NB4 (cell line): ENCODE measurements at places on chromosomes 11 and 22.

- DNase-seq: peak; percentile 78
Measured at GRCh38 chr22:29245626-29246385, 22.0 kb downstream of the RHBDD3 start.

DNA sequence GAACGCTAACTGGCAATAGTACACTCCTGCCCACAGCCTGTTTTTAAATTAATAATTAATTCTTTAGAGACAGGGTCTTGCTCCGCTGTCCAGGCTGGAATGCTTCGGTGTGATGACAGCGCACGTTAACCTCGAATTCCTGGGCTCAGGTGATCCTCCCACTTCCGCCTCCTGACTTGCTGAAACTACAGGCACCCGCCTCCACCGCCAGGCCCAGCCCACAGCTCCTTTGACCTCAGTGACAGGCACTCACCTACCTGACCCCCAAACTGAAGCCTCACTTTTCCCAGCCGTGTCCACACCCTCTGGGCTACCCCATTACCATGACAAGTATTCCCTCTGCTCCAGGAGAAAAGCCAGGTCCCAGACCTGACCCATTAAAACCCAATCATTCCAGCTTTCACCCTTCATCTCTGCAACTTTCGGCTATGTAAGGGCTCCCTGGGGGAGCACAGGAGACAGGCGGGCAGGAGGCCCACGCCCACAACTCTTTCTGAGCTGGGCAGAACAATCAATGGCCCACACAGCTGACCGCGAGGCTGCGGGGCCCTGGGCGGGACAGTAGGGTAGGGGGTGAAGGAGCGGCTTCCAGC is 730 bp downstream of the LMNTD2 start:
- DNase-seq: no peak

DNA sequence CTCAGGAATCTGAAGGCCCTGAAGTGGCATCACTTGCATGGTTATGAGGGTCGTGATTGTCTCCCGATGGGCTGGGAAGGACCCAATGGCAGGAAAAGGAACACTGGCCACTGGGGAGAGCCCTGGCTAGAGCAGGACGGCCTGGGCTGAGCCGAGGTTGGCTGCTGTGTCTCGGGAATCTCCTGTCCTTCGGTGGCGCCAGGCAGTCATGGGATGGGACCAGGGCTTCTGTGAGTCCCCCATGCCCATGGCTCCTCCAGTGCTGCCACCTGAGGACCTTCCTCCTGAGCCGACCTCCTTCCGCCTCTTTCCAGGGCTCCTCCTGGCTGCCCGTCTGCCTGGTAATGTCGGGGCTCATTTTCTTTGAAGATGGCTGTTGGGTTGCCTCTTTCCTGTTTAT is 1394.0 kb downstream of the BRD1 start:
- no peak for DNase-seq

GRCh38 chr11:130449310-130449990 is 1.0 kb downstream of the ADAMTS15 start:
- DNase-seq: peak; percentile 35

GRCh38 chr11:28528217-28528616 is 420.0 kb downstream of the METTL15 start:
- DNase-seq: no peak

GRCh38 chr11:33362051-33362910 is 105.1 kb downstream of the HIPK3 start:
- peak; percentile 54 for DNase-seq

- no peak for DNase-seq
Measured at GRCh38 chr11:78973876-78974275, 399.2 kb upstream of the NARS2 start.
